Thymus (tissue), 14 donors: ENCODE measurements at places on chromosomes 12 and 14. TPM values are rescaled to one million over a fixed set of nuclear protein-coding genes. Genes with fewer than 3 reads are reported as not detected.

GRCh38 chr12:20436316-20436715, 68.0 kb downstream of the PDE3A start:
- no peak for DNase-seq

- DNase-seq: peak; percentile 52
These were observed 59.2 kb downstream of the RASSF8 start for GRCh38 chr12:26017484-26018211.

DNA sequence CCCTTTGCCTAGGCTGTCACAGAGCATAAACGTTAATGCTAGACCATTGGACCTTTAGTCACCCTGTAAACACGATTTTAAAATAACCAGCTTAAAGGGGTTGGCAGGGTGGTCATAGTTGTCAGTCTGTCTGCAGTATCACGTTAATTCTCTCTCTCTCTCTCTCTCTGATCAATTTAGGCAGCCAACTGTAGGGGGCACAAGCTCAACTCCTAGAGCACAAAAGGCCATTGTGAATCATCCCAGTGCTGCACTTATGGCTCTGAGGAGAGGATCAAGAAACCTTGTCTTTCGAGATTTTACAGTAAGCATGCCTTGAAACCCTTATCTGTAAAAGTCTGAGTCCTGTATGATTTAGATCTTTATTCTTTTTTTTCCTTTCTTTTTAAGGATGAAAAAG, 97.1 kb downstream of the SCAF11 start:
- no peak for DNase-seq

GRCh38 chr14:82896476-82896875, 1362.8 kb upstream of the SEL1L start:
- DNase-seq: no peak

- no peak for DNase-seq
These were observed 67.1 kb upstream of the HIF1A start for GRCh38 chr14:61628016-61628725.

GRCh38 chr14:61215222-61216020, 65.7 kb downstream of the TMEM30B start:
- no peak for DNase-seq

The RAD51B gene
- 17.8 TPM for total RNA-seq

GRCh38 chr14:91284791-91285548, 40.5 kb upstream of the GPR68 start:
- DNase-seq: no peak

The MYH6 gene
- 0.05 TPM for total RNA-seq

DNA sequence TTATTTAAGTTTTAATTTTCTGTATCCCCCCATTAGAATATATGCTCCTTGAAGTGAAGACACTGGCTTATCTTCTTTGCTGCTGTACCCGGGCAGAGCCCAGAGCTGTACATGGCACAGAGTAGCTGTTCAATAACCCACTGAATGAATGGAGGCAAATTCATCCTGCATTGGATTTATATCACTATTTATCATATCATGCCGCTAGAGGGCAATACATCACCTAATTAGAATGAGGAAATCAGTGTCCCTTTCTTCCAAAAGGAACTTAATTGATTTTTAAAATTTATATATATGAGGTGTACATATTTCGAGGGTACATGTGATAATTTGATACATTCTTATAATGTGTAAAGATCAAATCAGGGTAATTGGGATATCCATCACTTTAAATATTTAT, 89.2 kb upstream of the TMEM260 start:
- DNase-seq: no peak

The TSPAN19 gene
- total RNA-seq: 0.05 TPM

- no peak for DNase-seq
These were observed 44.9 kb downstream of the DDX11 start for GRCh38 chr12:31118347-31119191.
